Activated CD8-positive, alpha-beta T cell treated with anti-CD3 and anti-CD28 coated beads for 36 hours (primary cell): ENCODE measurements at places on chromosomes 4 and X. TPM values are rescaled to one million over a fixed set of nuclear protein-coding genes. Genes with fewer than 3 reads are reported as not detected.

DNA sequence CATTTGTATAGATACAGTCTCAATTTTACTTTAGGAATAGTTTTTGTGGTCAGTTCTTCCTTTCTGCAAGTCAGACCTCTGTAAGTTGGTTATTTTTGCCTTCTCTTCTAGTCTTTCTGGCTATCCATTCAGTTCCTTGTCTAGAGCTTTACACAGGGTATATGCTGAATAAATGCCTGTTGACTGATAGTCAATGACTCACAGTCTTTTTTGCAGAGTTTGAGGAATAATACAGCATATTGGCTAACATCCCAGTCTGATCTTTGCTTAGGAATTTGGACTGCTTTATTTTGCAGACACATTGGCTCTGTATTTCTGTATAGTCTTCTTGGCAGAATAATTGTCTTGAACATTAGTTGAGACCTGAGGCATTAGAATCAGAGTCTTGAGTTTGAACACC lies 132.4 kb downstream of the MAGEC1 start:
- no peak for DNase-seq

ARSJ gene
- not detected for total RNA-seq

SOX3 gene
- not detected for total RNA-seq

TCEAL7 gene
- not detected for total RNA-seq

MAGEA1 gene
- not detected for total RNA-seq

C4orf50 gene
- total RNA-seq = 0.07 TPM
